ENCODE measurements at places on chromosomes 2 and 18.

DNA sequence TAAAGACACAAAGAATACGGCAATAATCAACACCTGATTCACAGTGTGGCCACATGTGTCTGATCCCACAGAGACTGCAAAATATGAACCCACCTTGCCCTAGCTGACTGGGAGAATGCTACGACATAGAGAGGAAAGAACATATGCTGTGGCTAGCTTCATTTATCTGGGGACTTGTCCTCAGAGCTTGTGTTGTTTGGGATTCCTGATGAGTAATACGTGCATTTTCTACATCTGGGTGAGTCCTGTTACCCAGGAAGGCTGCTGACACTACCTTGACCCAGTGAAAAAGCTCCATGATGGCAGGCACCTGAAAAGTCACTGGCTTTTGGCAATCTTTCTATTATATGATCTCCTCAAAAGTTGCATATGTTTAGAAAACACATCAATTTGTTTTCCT is 427.7 kb upstream of the LYPD1 start:
- no peak for DNase-seq

DNA sequence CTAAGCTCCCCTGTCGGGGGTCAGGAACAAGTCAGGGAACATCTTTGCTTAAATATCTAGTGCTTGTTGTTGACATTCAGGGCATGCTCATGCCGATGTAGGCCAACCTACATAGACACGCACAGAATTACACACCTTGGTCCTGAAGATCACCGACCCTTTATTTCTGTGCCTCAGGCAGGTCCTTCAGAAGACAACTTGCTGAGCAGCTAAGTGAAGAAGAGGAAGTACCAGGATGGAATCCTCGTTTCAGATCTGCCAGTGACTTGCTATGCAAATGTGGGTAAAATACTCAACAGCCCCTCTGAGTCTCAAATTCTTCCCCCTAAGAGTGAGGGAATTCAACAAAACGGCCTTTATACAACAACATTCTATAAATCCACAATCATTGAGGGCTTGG is 494.7 kb downstream of the BCL11A start:
- no peak for DNase-seq

GRCh38 chr18:74797577-74798151 is 200.0 kb downstream of the ZNF407 start:
- no peak for DNase-seq

- DNase-seq, result no peak
Measured at GRCh38 chr18:74622072-74622471, 24.4 kb downstream of the ZNF407 start.

DNA sequence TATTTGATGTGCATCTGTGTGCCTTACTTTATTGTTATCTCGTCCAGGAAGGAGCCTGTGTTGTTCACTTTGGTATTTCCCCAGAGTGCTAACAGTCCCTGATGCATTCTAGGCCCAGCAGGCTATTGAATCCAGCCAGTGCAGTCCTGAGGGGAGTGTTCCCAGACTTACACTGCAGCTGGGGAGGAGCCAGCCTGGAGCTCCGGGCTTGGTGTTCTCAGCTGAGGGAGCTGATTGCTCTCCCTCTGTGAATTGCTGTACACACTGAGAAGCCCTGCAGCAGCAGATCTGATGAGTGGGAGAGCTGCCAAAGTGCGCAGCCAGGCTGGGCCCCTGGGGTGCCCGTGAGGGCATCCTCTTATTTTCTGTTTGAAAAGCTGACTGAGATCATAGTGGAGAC is 159.2 kb downstream of the GALNT3 start:
- DNase-seq, result no peak

- no peak for DNase-seq
Measured at GRCh38 chr18:78487649-78488048, 492.0 kb upstream of the SALL3 start.

DNA sequence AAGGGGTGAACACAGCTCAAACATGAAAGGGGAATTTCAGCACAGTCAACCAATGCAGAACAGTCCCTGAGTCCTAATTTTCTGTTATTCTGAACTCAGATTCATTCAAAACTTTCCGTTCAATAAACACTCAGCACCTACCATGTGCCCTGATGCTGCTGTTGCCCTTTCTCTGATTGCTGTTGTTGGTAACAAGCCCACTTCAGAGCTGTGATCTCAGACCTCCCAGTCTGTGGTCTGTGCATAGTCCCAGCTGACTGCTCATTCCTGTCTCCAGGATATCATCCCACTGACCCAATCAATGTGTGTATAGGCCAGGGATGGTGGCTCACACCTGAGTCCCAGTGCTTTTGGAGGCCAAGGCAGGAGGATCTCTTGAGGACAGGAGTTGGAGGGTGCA is 82.7 kb upstream of the SLC35G4 start:
- DNase-seq, result no peak

DNA sequence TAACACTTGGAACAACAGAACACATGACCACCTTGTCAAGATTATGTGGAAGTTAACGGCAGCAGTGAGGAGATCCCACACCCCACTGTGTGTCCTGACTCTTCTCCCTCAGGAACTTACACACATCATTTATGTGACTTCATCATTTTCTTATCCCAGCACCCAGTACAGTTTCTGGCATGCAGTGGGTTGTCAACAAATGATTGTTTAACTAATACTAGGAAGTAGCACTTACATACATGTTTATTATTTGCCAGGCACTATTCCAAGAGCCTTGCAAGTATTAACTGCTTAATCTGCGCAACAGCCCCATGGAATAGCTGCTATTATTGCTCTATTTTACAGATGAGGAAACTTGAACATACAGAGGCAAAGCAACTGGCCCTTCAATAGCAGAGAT is 391.5 kb downstream of the TXNL1 start:
- no peak for DNase-seq

DNA sequence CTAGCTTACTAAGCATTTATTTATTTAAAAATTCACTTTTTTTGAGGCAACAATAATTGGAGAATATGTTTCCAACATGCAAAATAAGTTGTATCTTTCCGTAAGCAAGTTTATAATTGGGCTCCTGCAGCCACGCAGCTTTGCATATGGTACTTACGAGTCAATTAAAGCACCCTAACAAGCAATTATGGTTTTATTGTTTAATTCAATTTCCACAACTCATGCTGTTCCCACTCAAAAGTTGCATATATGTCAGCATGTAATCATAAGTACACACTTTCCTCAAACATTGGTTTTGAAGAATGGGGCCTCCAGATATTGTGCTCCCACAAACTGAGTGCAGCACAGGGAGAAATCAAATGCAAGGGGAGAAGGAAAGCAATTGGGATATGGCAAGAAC is 585.1 kb upstream of the HNMT start:
- DNase-seq, result no peak

- DNase-seq, result no peak
Measured at GRCh38 chr18:75257605-75258004, 47.0 kb downstream of the TSHZ1 start.

DNA sequence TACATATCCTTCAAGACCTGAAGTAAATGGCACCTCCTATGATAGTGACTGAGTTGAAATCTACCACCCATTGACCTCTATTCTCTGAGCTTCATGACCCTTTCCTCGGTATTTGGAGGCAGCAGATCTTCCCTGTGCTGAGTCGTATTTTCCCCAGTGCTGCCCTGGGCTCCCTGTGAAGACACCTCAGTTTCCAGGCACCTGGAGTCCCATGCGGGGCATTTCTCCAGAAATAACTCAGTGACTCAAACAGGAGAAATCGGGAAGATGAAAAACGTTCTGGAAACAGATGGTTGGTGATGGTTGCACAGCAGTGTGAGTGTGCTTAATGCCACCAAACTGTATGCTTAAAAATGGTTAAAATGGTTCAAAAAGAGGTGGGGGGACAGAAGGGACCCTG is 18.0 kb downstream of the SMYD1 start:
- no peak for DNase-seq

- no peak for DNase-seq
Measured at GRCh38 chr2:196500686-196501431, 138.7 kb upstream of the CCDC150 start.

Data from 8988T (cell line).